SK-N-SH (cell line): ENCODE measurements at places on chromosomes 12 and 14. TPM values are rescaled to one million over a fixed set of nuclear protein-coding genes. Genes with fewer than 3 reads are reported as not detected.

- no peaks in the 10 kb centered on the region for H3K27me3 ChIP-seq
- no peaks in the 10 kb centered on the region for H3K4me1 ChIP-seq
Observed at GRCh38 chr14:99937475-99938244, 127.6 kb upstream of the EVL start.

DNA sequence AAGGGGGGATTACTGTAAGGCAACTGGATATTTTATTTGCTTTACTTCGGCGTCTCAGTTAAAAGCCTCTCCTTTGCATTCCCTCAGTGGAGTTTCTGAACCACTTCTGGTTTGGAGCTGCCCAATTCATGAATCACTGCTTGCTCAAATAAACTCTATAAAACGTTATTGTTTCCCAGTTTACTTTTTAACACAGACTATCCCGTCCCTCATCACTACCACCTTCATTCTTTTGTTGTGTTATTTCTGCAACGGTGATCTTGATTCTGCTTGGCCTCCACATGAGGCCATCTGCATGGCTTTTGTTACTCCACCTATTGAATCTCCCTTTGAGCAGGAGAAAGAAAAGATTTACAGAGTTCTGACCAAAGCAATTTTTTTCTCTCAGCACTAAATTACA lies 104.0 kb upstream of the PLEKHA5 start:
- H3K4me1 ChIP-seq: no peaks in the 10 kb centered on the region
- no peaks in the 10 kb centered on the region for H3K36me3 ChIP-seq
- no peaks in the 10 kb centered on the region for H3K27me3 ChIP-seq

- no peak for DNase-seq
- H3K4me3 ChIP-seq: no peak overlapping the region
- H3K4me1 ChIP-seq: no peaks in the 10 kb centered on the region
- peaks cover 46% of the 10 kb centered on the region for H3K36me3 ChIP-seq
Observed at GRCh38 chr12:124336742-124337520, 42.0 kb downstream of the RFLNA start.

- H3K27me3 ChIP-seq: no peaks in the 10 kb centered on the region
- no peaks in the 10 kb centered on the region for H3K4me1 ChIP-seq
- H3K4me3 ChIP-seq: no peak overlapping the region
- H3K36me3 ChIP-seq: no peaks in the 10 kb centered on the region
- DNase-seq: peak; percentile 44
Observed at GRCh38 chr14:92783813-92784431, 10.2 kb upstream of the GOLGA5 start.

- no peaks in the 10 kb centered on the region for H3K27me3 ChIP-seq
- H3K27ac ChIP-seq: no peak overlapping the region
- no peaks in the 10 kb centered on the region for H3K4me1 ChIP-seq
- no peak overlapping the region for H3K4me3 ChIP-seq
- peaks cover 65% of the 10 kb centered on the region for H3K36me3 ChIP-seq
Observed at GRCh38 chr12:120140603-120141002, 24.1 kb upstream of the RAB35 start.

DNA sequence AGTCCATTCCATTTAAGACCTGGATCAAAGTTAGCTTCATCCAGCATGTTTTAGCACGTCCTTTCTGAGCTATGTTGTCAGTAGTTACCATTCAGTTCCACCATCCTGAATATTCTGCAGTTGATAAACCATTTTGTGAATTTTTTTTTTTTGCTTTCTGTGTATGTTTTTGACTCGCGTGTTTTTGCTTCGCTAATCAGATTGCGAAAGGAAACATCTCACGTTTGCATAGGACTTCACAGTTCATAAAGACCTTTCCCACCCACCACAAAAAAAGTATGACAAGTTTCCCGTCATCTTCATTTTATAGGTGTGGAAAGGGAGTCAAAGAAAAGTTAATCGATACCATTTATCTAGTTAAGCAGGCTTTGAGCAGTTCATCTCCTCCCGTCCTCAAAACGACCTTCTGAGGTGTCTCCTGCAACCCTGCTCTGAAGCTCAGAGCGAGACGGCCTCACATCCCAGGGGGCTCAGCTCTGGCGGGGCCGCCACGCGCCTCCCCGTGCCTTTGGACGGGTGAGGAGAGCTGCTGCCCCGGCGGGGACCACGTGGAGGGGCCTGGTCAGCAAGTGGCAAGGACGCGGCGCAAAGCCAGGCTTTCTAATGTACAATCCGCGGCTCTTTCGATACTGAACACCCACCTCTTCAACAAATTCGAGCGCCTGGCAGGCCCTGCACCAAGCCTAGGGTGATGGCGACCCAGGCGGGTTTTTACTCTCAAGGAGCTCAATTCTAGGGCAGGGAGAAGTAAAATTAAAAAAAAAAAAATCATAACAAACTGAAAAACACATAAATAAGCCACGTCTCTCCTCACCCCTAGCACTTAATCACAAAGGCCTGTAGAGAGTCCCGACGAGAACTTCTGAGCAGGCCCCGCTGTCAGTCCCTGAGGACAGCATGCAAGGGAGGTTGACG lies 988 bp upstream of the TMEM263 start:
- peaks cover 9% of the 10 kb centered on the region for H3K4me1 ChIP-seq
- peaks cover 6% of the 10 kb centered on the region for H3K36me3 ChIP-seq
- no peaks in the 10 kb centered on the region for H3K27me3 ChIP-seq

- no peaks in the 10 kb centered on the region for H3K36me3 ChIP-seq
- DNase-seq: no peak
- H3K27me3 ChIP-seq: no peaks in the 10 kb centered on the region
- no peak overlapping the region for H3K4me3 ChIP-seq
- H3K27ac ChIP-seq: no peak overlapping the region
Observed at GRCh38 chr14:68312884-68313610, 479.8 kb downstream of the ZFP36L1 start.

GRCh38 chr14:22821193-22822015 lies 6.2 kb upstream of the SLC7A7 start:
- H3K4me1 ChIP-seq: peaks cover 8% of the 10 kb centered on the region; the same call in 1 of the 2 replicates
- no peaks in the 10 kb centered on the region for H3K27me3 ChIP-seq
- no peak for DNase-seq
- H3K27ac ChIP-seq: no peak overlapping the region

GRCh38 chr12:18428416-18428815 lies 167.1 kb downstream of the PIK3C2G start:
- H3K27ac ChIP-seq: no peak overlapping the region
- H3K27me3 ChIP-seq: no peaks in the 10 kb centered on the region
- no peaks in the 10 kb centered on the region for H3K4me1 ChIP-seq
- H3K4me3 ChIP-seq: no peak overlapping the region

GRCh38 chr14:104841730-104842129 lies 23.3 kb upstream of the CEP170B start:
- no peak for DNase-seq
- H3K4me1 ChIP-seq: no peaks in the 10 kb centered on the region; the same call in 1 of the 2 replicates
- H3K36me3 ChIP-seq: no peaks in the 10 kb centered on the region

- no peak overlapping the region for H3K27ac ChIP-seq
- no peak for DNase-seq
- H3K4me3 ChIP-seq: no peak overlapping the region
- no peaks in the 10 kb centered on the region for H3K36me3 ChIP-seq
- no peaks in the 10 kb centered on the region for H3K4me1 ChIP-seq
Observed at GRCh38 chr12:51829011-51829481, 19.5 kb downstream of the FIGNL2 start.

DNA sequence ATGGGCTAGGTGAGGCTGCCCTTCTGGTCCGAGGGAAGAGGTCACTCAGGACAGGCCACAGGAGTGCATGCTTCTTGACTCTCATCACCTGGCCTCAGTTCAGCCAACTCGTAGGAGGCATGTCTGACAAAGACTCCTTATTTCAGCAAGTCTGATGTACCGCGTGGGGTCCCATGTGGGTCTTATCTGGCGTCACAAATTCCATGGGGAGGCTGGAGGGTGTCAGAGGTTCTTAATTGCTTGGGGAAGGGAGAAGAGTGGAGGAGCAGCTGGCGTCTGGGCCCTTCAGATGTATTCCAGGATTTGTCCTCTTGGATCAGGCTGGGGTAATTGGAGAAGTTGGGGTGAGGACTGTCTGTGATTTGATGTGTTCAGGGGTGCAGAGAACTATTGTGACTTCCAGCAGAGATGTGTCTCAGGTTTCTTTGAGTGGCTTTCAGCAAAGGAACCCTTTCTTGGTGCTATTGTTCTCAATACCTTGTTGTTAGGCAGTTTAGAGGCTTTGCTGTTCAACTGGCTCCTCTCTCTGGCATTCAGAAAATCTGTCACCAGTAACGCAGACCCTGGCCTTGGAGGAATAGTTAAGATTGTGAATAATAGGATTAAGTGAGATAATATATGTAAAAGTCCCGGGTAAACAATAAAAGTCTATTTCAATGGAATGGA lies 60.1 kb downstream of the SUSD6 start:
- H3K27me3 ChIP-seq: no peaks in the 10 kb centered on the region
- peaks cover 6% of the 10 kb centered on the region for H3K4me1 ChIP-seq
- H3K27ac ChIP-seq: no peak overlapping the region
- DNase-seq: no peak

DNA sequence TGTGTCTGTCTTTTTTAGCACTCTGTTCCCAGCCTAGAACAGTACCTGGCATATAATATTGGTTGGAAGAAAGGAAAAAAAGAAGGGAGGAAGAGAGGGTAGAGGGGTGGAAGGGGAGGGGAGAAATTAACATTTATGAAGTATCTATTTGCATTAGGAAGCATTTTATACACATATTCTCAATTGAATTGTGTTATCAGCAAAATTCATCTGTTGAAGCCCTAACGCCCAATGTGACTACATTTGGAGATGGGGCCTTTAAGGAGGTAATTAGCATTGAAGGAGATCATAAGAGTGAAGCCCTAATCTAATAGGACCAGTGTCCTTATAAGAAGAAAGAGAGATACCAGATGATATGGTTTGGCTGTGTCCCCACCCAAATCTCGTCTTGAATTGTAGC lies 30.2 kb upstream of the FICD start:
- no peaks in the 10 kb centered on the region for H3K27me3 ChIP-seq
- no peak overlapping the region for H3K27ac ChIP-seq
- no peaks in the 10 kb centered on the region for H3K36me3 ChIP-seq
- peaks cover 7% of the 10 kb centered on the region; the same call in 1 of the 2 replicates for H3K4me1 ChIP-seq

DNA sequence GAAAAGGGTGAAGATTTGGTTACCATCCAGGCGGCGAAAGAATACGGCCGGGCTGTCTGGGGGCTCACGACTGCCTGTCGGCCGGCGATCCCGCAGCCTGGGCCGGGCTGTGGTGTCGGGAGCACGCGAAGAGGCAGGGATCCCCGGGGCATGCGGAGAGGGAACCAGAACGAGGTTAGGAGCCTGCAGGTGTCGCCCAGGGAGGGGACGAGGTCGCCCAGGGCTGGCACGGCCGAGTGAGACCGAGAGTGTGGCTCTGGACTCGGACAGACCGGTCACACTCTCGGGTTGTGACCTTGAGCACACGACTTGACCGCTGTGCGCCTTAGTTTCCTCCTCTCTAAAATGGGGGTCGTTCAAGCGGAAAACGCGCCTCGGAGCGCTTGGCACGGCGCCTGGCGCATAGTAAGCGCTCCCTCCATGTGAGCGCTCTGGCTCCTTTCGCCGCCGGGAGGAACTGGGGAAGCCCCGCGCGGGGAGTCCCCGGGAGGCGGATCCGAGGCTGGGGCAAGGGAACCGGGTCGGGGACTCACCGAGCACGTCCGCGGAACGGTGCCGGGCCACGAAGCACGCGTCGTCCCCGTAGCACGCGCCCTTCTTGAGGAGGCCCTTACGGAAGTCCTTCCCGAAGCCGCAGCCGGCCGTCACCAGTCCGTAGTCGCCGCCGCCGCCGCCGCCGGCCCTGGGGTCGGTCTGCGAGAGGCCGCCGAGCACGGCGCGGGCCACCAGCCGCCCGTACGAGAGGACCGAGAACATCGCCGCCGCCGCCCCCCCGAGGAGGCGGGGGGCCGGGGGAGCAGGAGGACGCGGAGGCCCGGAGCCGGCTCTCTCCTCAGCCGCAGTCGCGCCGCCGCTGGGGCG lies 612 bp downstream of the PPTC7 start:
- H3K36me3 ChIP-seq: no peaks in the 10 kb centered on the region
- H3K4me3 ChIP-seq: peak overlapping the region; percentile 77
- H3K27me3 ChIP-seq: no peaks in the 10 kb centered on the region
- DNase-seq: peak; percentile 84
- H3K4me1 ChIP-seq: peaks cover 3% of the 10 kb centered on the region

DNA sequence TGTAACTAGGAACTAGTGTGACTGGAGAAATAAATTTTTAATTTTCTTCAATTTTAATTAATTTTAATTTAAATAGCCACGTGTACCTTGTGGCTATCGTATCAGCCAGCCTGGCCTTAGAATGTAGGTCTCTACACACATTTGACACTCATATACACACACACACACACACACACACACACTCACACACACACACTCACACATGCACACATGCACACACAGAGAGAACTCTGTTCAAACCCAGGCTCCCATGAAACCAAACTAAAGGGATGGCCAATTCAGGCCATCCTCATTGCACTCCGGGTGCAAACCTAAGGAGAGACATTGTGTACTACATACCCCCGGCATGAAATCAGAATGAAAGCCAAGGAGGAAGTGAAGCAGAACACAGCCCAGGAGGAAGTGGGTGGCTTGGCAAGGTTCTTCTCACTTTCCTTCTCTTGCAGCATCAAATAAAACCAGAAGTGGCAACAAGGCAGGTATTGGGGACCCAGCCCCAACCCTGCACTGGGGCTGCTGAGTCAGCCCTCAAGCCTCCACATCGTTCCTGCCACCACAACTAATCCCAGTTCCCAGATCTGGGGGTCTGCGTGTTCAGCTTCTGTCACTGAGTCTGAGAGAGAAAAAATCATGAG lies 26.2 kb upstream of the CHPT1 start:
- DNase-seq: no peak
- H3K4me3 ChIP-seq: no peak overlapping the region
- H3K27ac ChIP-seq: no peak overlapping the region
- H3K36me3 ChIP-seq: no peaks in the 10 kb centered on the region

DNA sequence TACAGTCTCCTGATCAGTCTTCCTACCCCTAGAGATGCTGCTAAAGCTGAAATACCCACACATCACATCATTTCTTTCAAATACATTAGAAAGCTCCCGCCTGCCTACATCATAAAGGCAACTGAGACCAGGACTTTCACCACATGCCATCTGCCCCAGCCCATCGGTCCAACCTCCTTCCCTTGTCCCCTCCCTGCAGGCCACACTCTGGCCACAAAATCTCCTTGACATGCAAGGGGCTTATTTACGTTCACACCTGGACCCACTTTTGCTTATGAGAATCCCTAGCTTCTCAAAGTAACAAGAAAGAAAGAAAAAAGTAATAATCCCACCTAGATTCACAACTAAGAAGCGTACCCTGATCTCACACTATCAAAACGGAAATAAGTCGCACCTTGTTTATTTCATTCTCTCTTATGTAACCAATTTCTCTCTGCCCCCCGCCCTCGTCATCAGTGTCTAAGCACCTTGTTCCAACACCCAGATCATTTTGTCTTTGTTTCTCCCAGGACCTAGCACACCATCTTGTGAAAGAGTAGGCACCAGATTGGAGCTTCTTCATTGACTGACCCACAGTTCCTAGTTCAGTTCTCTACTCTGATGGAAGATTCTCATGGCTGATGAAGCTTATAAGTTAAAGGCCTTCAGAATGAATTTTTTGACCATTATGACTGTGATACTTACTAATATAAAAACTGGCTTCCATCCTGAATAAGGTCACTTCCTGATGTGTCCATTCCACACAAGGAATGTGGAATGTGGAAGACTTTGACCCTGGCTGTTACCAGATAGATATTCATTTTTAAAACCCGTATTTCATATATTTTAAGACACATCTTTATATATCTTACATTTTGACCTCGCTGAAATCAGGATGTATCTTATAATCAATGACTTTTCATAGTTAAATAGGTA lies 7.7 kb downstream of the WSB2 start:
- H3K4me3 ChIP-seq: no peak overlapping the region
- peak overlapping the region; percentile 86 for H3K27ac ChIP-seq
- no peaks in the 10 kb centered on the region for H3K27me3 ChIP-seq

- no peak overlapping the region for H3K4me3 ChIP-seq
- DNase-seq: no peak
- no peaks in the 10 kb centered on the region for H3K27me3 ChIP-seq
- H3K36me3 ChIP-seq: no peaks in the 10 kb centered on the region
- peak overlapping the region; percentile 86 for H3K27ac ChIP-seq
Observed at GRCh38 chr14:51484485-51484884, 167.2 kb upstream of the FRMD6 start.

Gene NUAK1
- polyA plus RNA-seq: 8.1 and 11.3 TPM in 2 replicates

Gene SRRM4
- 0.03 and 0.05 TPM in 2 replicates for polyA plus RNA-seq

Gene DENR
- polyA plus RNA-seq: 19.6 and 23.2 TPM in 2 replicates

Gene ADIPOR2
- 17.1 and 19.5 TPM in 2 replicates for polyA plus RNA-seq

Gene ADCY6
- 36.0 and 46.4 TPM in 2 replicates for polyA plus RNA-seq
